ENCODE measurements at places on chromosomes 6 and 20.

DNA sequence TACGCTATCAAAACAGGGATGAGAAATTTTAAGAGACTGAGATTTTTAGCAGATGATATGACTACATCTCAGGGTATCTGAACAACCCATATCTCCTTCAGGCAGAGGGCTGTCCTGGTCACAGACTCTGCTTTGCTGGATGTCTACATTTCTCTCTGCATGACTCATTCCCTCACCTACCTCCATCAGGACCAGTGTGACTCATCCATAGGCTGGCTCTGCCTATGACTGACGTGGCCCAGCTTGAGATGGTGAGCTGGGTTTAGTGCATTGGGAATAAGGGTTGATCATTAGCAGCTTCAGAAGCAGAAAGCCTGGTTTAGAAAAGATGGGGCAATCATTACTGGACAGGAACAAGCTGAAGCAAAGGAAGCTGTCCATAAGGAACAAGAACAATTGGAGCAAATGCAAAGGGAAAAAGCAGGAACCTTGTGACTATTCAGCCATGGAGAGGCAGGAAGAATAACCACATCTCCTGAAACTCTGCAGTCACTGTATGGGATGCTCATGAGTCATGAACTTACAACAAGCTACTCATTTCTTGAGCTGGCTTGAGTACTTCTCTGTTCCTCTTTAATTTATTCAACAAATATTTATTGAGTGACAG, 86.4 kb upstream of the CBLN4 start:
- DNase-seq, result no peak

DNA sequence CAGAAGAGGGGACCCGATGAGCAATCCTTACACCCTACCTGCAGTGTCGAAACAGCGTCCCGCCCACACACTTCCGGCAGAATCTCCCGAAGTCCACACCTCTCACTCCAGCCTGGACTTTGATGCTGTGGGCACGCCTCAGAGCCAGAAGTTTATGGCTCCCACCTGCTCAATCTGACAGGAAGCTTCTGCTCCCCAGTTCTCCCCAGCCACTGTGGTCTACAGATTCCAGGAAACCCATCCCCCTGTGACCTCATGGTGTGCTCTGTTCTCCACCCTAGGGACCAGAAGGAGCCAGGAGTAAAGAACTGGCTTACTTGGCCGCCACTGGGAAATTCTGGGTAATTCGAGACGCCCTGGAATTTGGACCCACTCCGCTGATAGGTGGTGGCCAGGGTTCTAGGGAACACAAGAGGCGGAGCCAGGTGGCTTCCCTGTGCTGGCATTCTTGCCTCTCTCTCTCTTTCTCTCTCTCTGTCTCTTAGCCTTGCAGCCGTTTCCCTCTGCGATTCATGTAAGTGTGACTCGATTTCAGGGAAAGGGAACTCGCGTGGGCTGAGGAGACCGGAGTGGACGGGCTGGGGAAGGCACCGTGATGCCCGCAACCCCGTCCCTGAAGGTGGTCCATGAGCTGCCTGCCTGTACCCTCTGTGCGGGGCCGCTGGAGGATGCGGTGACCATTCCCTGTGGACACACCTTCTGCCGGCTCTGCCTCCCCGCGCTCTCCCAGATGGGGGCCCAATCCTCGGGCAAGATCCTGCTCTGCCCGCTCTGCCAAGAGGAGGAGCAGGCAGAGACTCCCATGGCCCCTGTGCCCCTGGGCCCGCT, at the start of gene TRIM15:
TRIM15 (plus strand) TSS at position 457 of the 828 bp plus-strand sequence; CDS start at position 596, 139 bp downstream.
- DNase-seq, result peak; percentile 24

GRCh38 chr20:36093804-36094145, 60.8 kb upstream of the EPB41L1 start:
- no peak for DNase-seq

DNA sequence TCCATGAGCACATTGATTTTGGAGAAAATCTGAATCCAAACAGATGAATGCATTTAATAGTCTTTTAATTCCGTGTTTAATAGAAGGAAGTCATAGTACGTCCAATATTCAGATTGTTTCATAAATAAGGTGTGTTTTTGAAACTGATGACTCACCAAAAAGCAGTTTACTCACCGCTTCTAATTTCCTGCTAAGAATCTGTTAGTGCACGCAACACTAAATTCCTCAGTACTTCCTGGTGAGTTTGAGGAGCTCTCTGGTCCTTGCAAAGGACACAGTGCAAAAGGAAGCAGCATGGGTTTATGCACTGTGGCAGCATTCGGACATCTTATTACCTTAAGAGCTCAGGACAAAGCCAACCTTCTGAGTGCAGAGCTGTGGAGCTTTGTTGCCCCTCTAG, 2.3 kb upstream of the ADGRF1 start:
- DNase-seq, result no peak

DNA sequence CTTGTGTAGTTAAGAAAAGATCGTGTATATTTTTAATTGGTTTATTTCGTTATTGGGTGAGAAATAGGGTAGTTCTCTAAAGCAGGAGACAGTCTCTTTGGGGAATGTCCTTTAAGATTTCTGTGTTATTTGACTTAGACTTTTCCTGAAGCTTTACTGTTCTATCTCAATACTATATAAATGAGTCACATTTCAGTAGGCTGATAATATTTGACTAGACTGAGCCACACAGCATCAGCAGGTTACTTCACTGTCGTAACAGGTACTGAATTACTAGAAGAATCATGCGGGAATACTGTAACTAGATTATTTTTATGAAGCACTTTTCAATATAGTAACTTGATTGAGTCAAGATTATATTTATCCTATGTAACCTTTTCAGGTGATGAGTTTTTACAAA, 1.4 kb downstream of the SMAP1 start:
- no peak for DNase-seq

DNA sequence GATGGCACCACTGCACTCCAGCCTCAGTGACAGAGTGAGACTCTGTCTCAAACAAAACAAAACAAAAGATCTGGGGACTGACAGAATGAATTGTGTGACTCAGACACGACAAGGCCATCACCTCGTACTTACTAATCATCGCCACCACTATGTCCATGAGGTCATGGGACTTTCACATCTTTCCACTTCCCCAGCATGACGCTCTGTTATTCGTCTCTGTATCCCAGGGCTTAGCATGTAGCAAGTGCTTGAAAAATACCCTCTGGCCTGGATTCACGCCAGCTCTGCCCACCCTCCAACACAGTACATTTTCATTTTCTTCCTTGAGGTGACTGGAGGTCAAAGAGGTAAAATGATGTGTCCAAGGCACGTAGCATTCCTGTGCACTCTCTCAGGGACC, 27.8 kb downstream of the FGD2 start:
- no peak for DNase-seq

GRCh38 chr20:43977252-43977651, 62.6 kb downstream of the TOX2 start:
- no peak for DNase-seq

DNA sequence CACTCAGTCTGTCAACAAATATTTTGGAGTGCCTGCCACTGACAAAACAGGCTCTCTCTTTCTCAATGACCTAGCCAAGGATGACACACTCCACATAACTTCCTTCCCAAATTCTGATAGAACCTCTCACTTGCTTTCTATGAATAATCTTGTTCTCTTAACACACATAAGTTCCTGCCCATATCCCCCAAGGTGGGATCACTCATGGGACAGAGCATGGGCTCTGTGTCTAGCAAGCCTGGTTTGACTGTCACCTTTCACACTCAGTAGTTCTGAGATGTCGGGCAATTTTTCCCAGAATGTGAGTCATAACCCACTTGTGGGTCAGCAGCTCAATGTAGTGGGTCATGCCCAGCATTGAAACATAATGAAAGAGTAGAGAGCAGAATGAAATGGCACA, 78.1 kb downstream of the LRFN2 start:
- no peak for DNase-seq

DNA sequence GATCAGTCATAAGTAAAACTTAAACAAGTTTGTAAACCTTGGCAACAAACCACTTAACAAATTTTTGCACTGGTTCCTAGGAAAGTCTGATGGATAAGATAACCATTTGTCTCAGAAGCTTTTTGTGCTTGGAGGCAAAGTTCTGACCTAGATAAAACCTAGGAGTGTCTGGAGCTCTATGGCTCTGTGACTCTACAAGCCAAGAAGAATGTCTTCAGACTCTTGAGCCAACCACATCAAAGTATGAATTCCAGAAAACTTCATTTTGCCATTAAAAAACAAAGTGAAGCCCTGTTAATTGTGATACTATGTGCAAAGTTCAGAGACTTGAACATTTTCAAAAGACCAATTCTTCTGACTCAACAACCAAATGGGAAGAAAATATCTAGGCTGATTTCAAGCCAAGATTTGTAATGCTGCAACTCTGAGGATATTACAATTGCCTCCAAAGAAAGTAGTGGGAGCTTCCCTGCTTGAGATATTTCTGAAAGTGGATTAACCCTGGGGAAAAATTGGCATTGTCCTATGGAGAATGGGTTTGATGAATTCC, 158.1 kb upstream of the FOXQ1 start:
- no peak for DNase-seq

- DNase-seq, result no peak
Measured at GRCh38 chr6:168158213-168158979, 79.4 kb upstream of the FRMD1 start.

DNA sequence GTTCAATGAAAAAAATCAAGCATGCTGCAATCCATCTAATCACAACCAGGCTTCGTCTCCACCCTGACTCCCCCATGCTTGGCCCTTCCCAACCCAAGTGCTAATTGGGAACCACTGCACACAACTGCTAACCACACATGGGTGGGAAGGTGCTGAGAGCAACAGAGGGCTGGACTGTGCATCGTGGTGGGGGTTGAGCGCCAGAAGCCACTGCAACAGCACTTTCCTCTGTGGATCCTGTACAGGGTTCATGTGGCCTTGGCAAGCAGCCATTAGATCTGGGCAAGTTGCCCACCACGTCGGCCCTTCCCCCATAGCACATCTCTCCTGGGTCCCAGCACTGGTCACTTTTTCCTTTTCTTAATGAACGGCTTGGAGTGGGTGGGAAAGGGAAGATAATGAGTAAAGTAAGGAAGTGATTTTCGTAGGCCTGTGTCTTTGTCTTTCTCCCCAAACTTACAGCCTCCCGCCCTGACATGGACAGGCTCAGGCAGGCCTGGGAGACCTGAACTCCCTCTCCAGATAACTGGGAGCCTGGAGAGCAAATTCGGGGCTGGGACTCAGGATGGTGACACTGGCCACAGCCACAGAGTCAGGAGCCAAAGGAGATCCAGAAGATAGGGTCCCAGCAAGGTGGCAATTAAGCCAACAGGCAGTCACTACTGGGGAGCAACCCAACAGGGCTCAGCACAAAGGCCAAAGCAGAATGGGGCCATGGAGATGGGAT, 34.4 kb upstream of the MRPS10 start:
- DNase-seq, result no peak

DNA sequence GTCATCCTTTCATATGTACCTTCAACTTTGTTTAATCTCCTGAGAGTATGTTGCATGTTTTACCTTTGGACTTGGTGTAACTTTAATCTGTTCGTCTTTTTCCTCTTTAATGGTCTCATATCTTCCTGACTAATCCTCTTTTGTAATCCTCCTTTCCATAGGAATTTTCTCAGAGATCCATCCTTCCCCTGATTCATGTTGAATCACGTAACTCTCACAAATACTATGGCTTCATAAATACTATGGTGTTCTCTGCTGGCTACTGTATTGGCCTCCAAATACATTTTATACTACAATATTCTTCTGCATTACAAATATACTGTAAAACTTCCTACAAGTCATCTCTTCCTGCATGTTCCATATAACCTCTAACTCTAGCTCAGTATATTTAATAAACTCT, 317.7 kb upstream of the ADGRB3 start:
- DNase-seq, result no peak

DNA sequence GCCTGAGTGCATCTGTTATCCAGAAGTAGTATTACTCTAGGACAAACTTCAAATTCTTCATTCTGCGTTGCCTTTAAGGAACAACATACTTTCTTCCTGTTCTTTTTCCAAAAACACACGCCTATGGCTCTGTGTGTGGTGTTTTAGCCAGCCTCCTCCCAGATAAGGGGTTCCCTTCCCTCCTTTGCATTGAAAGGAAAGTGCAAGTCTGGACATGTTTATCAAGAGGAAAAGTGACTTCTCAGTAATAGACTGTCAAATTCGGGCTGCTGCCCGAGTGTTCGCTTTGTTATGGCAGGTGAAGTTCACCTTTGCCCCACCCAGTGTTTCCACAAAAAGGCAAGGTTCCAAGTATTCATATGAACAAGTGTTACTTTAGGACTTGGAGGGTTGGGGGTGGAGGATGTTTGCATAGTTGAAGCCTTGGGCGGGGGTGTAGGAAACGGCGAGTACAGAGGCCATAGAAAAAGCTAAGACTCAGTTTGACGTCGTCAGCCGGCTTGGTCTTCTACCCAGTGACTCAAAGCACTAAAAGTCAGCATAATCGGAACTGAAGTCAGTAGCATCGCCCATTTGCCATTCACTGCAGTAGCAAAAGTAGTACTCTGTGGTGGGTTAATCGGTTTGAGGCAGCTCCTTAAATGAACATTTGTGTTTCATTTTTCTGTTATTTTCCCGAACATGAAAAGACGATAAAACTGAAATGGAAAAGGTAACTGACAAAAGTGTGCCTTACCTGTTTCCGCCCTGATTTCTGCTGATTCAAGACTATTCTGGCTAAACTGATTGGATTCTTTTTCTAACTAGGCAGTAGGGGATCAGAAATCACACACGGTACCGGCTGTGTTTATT, 12.5 kb downstream of the PRDM1 start:
- peak; percentile 31 for DNase-seq

- DNase-seq, result no peak
Measured at GRCh38 chr6:45118754-45119153, 209.4 kb upstream of the RUNX2 start.

GRCh38 chr6:44446626-44447300, 59.3 kb downstream of the CDC5L start:
- no peak for DNase-seq

- DNase-seq, result no peak
Measured at GRCh38 chr6:137258170-137258569, 39.0 kb upstream of the IFNGR1 start.

GRCh38 chr6:79872986-79873385, 74.4 kb downstream of the ELOVL4 start:
- no peak for DNase-seq

DNA sequence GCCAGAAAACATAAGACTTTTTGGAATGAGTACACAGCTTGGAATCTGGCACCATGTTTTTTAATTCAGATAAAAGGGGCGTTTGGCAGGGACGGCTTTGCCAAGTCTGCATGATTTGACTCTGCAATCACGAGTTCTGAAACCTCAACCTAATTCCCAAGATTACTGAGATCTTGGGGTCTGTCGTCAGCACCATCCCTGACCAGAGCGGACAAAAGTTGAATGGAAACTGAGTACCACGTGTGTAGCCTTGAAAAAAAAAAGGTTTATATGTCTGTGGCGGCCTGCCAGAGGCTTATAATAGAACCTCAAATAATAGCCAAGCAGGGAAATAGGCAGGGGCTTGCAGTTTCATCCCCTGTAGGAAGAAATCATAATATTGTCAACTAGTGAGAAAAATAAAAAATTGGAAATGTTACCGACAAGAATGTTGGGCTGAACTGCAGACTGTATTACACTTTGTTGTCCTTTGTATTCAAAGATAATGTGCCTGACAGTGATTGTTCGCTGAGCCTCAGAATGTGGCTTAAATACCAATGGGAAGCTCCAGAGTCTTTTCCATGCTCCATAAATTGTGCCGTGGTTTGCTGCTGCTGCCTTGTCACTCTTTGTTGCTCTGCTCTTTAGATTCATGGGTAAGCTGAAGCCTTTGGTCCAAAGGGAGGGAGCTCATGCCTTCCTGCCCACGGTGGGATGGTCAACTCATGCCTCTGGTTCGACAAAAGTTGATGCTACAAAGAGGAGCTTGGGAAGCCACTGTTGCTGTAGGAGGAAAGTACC, 118.8 kb upstream of the ARID1B start:
- no peak for DNase-seq

GRCh38 chr6:106334646-106335448, 9.3 kb upstream of the ATG5 start:
- DNase-seq, result peak; percentile 8

- DNase-seq, result no peak
Measured at GRCh38 chr6:25875563-25875905, 1.5 kb upstream of the SLC17A3 start.
